Heart left ventricle (tissue), 16 donors: ENCODE measurements at places on chromosomes 11 and 22. TPM values are rescaled to one million over a fixed set of nuclear protein-coding genes. Genes with fewer than 3 reads are reported as not detected.
A peak's percentile ranks its signal among the peaks of the same experiment; 100 is the strongest.

The SH3BP1 gene
- 1.6 TPM for total RNA-seq

DNA sequence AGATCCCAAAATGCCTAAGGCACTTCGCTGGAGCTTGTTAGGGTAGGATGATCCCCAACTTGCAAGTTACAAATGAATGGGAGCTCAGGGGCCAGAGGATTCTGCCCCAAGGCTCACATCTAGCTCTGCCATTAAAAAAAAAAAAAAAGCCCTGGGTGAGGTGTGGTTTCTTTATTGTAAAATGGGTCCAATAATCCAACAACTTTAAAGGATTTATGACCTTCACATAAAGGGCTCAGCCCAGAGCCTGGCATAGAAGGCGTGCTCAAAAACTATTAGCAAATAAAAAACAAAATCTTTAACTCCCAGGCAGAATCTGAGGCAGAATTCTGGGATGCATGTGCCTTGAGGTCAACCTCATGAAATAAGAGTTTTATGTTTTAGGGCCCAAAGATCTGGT is 42.5 kb downstream of the WT1 start:
- no peak overlapping the region for H3K4me3 ChIP-seq
- H3K27me3 ChIP-seq = no peaks in the 10 kb centered on the region

DNA sequence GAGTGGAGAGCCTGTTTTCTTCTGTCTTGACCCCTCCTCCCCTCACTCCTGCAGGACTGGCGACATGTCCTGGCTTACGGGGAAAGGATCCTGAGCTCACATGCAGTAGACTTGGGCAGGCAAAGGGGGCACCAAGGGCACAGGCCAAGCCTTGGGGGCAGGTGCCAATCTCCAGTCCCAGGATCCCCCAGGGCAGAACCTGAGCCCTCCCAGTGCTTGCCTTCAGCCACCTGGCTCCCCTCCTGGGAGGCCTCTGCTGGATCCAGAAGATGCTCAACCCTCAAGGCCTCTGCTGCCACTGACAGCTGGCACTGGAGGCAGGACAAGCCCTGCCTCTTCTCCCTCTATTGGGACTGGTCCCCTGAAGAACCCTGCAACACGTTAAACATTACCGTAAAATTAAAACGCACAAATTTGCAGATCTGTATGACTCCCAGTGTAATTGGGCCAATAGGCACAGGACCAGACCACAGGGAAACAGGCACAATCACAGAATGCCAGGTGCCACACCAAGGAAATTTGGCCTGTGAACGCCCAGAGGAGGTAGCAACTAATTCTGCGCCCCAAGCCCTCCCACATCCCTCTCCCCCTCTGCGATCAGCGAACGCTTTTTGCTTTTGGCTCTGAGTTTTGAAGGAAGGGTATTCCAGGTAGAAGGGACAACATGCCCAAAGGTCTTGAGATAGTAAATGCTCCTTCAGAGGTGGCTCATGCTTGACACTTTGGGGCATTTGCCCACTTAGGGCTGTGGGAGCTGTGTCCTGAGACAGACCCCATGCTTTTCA is 967 bp upstream of the LZTR1 start:
- no peak for DNase-seq
- H3K27me3 ChIP-seq = no peaks in the 10 kb centered on the region
- H3K36me3 ChIP-seq = peaks cover 12% of the 10 kb centered on the region
- H3K4me3 ChIP-seq = peak overlapping the region; percentile 87

DNA sequence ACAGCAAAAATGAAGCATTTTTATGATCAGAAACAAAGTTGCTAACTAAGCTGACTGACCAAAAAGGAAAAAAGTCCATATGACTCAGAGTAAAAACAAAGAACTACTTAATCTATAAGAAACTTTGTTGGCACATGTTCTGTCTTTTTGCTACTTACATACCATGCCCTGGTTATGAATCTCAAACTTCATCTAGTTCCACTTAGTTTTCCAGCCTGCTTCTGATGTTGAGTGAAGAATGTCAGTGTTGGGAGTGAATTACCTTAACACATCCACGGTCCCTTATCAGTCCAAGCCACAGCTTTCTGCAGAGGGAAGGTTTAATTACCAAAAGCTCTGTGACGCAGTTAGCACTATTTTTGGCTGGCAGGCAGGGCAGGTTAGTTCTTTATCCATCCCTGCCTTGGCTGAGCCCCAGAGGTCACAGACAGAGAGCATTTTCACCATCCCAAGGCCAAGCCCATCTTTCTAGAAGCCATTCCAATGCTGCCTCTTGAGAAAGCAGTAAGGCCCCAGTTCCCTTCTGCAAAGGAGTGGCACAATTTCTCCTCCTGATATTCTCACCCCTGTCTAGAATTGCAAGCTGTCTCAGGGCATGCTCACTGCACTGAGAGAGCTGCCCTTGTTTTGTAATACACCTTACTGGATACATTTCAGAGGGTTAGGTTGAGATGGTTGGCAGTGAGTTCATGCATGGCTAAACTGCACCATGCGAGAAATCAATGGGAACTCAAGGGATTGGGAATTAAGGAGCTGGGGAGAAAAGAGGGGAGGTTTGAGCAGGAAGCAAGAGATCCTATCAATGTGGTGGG is 67.1 kb downstream of the SLC1A2 start:
- no peak overlapping the region for H3K27ac ChIP-seq
- no peaks in the 10 kb centered on the region for H3K27me3 ChIP-seq
- no peak overlapping the region for H3K4me3 ChIP-seq
- no peaks in the 10 kb centered on the region for H3K4me1 ChIP-seq
- H3K36me3 ChIP-seq = no peaks in the 10 kb centered on the region

- H3K4me1 ChIP-seq = no peaks in the 10 kb centered on the region
- DNase-seq = no peak
- peaks cover 23% of the 10 kb centered on the region for H3K27me3 ChIP-seq
These were observed 75.2 kb downstream of the DHCR7 start for GRCh38 chr11:71372693-71373657.

GRCh38 chr11:124098141-124098540 is 17.1 kb upstream of the VWA5A start:
- no peak overlapping the region for H3K4me3 ChIP-seq
- no peak for DNase-seq
- H3K36me3 ChIP-seq = no peaks in the 10 kb centered on the region
- no peaks in the 10 kb centered on the region for H3K4me1 ChIP-seq

DNA sequence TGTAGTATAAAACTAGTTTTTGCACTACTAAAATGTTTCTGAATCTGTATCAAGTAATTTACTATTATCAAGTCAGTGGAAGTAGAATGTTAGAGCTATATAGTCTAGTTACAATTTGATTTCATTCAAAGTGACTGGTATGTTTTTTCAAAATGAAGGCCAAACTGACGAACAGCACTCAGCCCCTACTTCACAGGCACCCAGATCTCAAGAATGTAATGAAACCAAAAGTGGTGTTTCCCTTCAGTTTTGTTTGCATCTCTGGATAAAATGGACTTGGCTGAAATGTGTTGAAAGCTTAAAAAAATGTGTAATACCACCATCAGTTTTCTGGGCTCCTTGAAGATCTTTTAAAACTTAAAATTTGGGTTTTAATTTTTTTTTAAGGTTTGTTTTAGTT is 46.4 kb downstream of the QSER1 start:
- H3K4me3 ChIP-seq = no peak overlapping the region
- no peaks in the 10 kb centered on the region for H3K36me3 ChIP-seq
- no peak for DNase-seq
- H3K27ac ChIP-seq = no peak overlapping the region
